Panc1 (cell line): ENCODE measurements at places on chromosomes 13 and 19. TPM values are rescaled to one million over a fixed set of nuclear protein-coding genes. Genes with fewer than 3 reads are reported as not detected.

ATXN8OS gene
- total RNA-seq = not detected

- no peaks in the 10 kb centered on the region for H3K36me3 ChIP-seq
- H3K27me3 ChIP-seq = no peaks in the 10 kb centered on the region
- no peaks in the 10 kb centered on the region for H3K4me1 ChIP-seq
- no peak for DNase-seq
Measured at GRCh38 chr13:104967836-104968630, 1567.4 kb downstream of the EFNB2 start.

KLK2 gene
- not detected for total RNA-seq

DNA sequence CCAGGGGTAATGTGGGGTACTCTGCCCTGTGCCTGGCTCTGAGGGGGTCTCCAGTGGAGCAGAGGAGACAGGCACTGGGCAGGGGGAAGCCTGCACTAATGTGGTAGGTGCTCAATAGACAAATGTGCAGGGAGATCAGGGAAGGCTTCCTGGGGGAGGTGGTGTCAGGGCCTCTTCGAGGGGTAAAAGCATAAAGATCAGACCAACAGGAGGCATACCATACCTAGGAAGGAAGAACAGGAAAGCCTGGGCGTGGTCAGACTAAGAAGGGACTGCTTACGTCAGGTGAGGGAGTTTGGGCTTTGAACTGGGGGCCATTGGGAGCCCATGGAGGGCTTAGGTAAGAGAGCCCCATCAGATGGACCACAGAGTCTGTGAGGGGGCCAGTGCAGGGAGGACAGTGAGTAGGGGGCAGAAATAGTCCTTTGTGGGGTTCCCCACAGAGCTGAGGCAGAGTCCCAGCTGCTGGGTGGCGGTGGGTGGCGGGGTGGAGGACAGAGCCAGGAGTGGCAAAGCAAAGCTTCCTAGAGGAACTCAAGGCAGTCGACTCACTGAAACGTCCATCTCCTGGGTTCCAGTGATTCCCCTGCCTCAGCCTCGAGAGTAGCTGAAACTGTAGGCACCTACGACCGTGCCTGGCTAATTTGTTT lies 8.8 kb downstream of the PRR36 start:
- H3K4me1 ChIP-seq = no peaks in the 10 kb centered on the region
- no peaks in the 10 kb centered on the region for H3K36me3 ChIP-seq
- no peak overlapping the region for H3K4me3 ChIP-seq

CDADC1 gene
- total RNA-seq = 11.8 TPM

C19orf67 gene
- 0.28 TPM for total RNA-seq

DNA sequence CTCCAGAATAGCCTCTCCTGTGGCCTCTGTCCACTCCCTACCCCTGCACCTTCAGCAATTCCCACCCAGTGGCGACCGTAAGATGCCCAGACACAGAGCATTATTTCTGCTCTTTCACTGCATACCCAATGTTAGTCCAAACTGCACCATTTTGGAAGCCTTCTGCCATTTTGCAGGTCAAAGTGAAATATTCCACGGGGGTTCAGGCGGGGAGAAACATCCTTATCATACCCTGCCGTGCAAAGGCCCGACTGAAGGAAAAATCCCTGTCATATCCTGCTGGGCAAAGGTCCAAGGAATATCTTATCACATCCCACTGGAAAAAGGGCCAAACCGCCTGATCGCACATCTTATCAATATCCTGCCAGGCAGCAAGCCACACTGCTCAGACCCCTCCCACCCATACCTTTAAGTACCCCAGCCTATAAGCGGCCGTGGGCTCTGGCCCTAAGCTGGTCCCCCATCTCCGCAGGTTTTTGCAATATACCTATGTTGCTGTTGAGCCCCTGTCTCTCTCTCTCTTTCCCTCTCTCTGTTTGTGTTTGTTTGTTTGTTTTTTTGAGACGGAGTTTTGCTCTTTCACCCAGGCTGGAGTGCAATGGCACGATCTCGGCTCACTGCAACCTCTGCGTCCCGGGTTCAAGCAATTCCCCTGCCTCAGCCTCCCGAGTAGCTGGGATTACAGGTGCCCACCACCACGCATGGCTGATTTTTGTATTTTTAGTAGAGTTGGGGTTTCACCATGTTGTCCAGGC lies 18.2 kb downstream of the CLEC11A start:
- no peaks in the 10 kb centered on the region for H3K4me1 ChIP-seq
- no peak overlapping the region for H3K27ac ChIP-seq
- DNase-seq = no peak
- H3K27me3 ChIP-seq = peaks cover 2% of the 10 kb centered on the region; the same call in 1 of the 2 replicates
- no peaks in the 10 kb centered on the region for H3K36me3 ChIP-seq

GRCh38 chr13:95300625-95301182 lies 547 bp downstream of the ABCC4 start:
- H3K27ac ChIP-seq = peak overlapping the region; percentile 93
- peak overlapping the region; percentile 76 for H3K4me3 ChIP-seq
- peaks cover 27% of the 10 kb centered on the region for H3K4me1 ChIP-seq

ZNF560 gene
- not detected for total RNA-seq

DNA sequence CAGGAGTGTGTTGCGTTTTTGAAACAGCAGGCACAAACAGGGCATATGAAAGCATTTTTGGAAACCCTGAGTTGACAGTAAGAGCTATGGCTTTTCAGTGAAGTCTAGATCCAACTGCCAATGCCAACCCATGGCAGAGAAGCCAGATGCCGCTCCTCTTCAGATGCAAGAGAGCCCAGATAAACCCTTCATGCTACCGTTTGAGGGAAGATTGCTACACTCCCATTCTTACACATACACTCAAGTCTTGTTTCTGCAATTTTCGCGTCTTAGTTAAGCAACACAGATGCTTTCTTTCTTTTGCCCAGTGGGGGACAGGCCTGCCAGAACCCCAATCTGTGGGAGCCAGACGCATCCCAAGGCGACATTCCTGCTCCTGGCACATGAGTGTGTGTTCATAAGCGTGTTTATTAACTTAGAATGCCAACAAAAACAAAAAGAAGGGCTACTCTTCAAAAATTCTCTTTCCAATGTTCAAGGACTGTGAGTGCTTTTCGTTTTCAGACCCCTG lies 10.4 kb downstream of the BORCS8 start:
- H3K36me3 ChIP-seq = no peaks in the 10 kb centered on the region; the same call in 1 of the 2 replicates
- H3K4me1 ChIP-seq = no peaks in the 10 kb centered on the region
- DNase-seq = no peak
- H3K27me3 ChIP-seq = no peaks in the 10 kb centered on the region
- H3K4me3 ChIP-seq = no peak overlapping the region

DNA sequence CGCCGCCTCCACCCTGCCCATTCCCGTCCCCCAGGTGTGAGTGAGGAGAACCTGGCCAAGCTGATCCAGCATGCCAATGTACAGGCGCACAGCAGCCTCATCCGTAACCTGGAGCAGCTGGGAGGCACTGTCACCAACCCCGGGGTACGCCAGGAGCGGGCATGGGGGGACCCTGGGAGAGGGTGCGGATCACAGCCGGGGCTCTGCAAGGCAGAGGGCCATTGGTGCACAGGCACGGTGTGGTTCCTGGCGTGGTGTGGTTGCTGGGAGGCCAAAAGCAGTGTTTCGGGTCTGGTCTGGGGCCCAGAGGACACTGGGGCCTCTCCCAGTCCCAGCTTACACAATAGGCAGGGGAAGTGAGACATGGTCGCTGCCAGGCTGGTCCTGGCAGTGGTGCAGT lies 8.3 kb downstream of the STXBP2 start:
- no peaks in the 10 kb centered on the region for H3K4me1 ChIP-seq
- no peak for DNase-seq
- H3K27ac ChIP-seq = no peak overlapping the region
- H3K4me3 ChIP-seq = no peak overlapping the region
- H3K27me3 ChIP-seq = no peaks in the 10 kb centered on the region

SIGLEC14 gene
- not detected for total RNA-seq

GRCh38 chr13:73599232-73600128 lies 534.7 kb downstream of the KLF12 start:
- no peak overlapping the region for H3K4me3 ChIP-seq
- no peak for DNase-seq
- no peak overlapping the region for H3K27ac ChIP-seq
- H3K27me3 ChIP-seq = no peaks in the 10 kb centered on the region
- no peaks in the 10 kb centered on the region for H3K36me3 ChIP-seq
- no peaks in the 10 kb centered on the region for H3K4me1 ChIP-seq

DNA sequence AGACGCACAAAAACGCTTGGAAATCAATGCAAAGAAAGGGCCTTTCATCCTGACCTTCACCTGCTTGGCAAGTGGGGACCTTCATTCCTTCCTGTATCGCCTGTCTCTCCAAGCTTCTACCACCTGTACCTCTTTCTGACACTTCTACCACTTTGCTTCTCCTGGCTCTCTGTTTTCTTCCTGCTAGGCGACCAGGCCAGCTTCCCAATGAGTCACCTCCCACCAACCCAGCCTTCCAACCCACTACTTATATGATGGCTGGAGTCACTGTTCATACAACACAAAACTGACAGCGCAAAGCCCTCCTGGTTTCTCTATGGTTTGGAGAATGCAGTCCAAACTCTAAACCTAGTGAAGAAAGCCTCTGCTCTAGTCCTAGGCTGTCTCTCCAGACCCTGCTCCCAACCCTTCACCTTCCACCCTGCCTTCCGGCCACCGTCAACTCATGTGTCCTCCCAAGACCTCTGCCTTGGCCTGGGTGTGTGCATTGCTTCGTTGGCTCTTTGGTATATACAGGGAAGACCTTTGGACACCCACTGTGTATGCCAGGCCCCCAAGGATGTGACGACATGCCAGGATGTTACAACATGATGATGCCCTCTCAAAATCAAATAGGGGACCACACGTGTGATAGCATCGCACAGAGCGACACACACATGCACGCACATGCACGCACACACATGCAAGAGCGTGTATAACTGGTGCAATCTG lies 148.5 kb downstream of the STK24 start:
- H3K27me3 ChIP-seq = no peaks in the 10 kb centered on the region
- H3K36me3 ChIP-seq = no peaks in the 10 kb centered on the region
- H3K4me3 ChIP-seq = no peak overlapping the region

DNA sequence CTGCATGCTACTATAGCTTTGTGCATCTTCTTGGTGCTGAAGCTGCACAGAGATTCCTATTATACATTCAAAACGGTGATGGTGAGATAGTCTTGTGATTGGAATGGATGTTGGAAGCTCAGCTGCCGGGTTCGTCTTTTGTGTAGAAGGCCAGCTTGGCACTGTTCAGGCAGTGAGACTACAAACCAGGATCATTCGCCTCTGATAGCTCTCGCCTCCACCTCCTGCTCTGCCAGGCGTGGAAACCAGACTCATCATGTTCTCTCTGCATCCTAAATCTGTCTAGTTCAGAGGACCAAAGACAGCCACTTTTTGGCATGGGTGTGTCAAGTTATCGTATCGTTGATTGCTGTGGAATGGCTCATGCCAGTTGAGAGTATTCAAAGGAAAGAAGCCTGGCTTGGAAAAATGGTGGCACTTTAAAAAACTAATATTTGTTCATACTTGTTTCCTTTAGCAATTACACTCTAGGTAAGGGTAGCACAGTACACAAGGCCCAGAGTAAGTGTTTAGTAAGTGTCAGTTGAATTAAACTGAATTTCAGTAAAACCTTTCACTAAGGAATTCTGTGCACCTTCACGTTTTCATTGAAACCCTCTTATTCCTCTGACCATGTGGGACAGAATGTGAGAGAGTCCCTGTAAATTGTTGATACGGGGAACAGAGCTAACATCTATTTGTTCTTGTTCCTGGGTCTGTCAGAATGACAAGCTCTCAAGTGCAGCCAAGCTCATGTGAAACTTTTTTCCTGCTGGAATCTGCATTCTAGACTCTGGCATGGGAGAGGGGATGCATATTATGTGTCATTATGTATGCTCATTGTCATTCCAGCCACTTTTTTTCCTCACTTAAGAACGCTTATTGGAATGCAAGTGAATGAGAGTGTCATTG lies 69.8 kb downstream of the DPY19L3 start:
- no peak overlapping the region for H3K4me3 ChIP-seq
- no peaks in the 10 kb centered on the region for H3K36me3 ChIP-seq
- H3K27me3 ChIP-seq = no peaks in the 10 kb centered on the region
- no peaks in the 10 kb centered on the region for H3K4me1 ChIP-seq
- DNase-seq = no peak
- no peak overlapping the region for H3K27ac ChIP-seq

GRCh38 chr13:33285420-33286124 lies at the start of gene STARD13:
TSS of gene STARD13 (minus strand) at chr13:33285755. CDS start at chr13:33285638, 117 bp downstream.
- peaks cover 14% of the 10 kb centered on the region for H3K4me1 ChIP-seq
- H3K27me3 ChIP-seq = no peaks in the 10 kb centered on the region
- peak; percentile 89 for DNase-seq
- peak within 1 kb of the TSS; percentile 88 for H3K4me3 ChIP-seq

DNA sequence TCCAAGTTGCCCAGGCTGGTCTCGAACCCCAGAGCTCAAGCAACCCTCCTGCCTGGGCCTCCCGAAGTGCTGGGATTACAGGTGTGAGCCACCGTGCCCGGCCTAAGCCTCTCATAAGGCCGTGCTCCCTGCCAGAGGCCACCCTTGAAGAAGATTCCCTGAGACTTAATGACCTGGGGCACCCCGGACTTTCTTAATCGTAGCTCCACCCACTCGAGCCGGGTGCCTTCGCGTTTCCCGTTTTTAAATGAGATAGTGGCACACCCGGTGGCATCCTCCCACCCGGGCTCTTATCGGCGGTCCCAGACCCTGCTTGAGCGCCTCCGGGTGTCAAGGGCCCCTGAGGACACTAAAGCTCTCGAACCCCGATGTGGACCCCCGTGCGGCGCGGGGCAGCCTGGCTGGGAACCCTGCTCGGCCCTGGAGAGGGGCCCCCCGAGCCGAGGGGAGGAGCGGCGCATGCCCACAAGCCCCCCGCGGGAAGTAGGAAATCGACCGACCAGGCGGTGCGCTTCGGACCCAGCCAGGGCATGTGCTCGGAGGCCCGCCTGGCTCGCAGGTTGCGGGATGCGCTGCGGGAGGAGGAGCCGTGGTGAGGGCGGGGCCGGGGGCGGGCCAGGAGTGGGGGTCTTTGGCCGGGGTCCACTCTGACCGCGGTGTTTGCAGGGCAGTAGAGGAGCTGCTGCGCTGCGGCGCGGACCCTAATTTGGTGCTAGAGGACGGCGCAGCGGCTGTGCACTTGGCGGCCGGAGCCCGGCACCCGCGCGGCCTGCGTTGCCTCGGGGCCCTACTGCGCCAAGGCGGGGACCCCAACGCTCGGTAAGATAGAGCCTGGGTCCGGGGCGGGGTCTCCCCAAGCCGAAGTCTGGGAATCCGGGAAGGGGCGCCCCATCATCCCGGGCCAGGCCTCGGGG lies at the start of gene ANKLE1:
ANKLE1 (plus strand) TSS at position 511 of the 914 bp plus-strand sequence; CDS start at position 531, 20 bp downstream.
- peak within 1 kb of the TSS; percentile 29 for H3K4me3 ChIP-seq
- H3K27me3 ChIP-seq = no peaks in the 10 kb centered on the region
- H3K4me1 ChIP-seq = no peaks in the 10 kb centered on the region
- no peak for DNase-seq

SCN1B gene
- total RNA-seq = 4.6 TPM

DNA sequence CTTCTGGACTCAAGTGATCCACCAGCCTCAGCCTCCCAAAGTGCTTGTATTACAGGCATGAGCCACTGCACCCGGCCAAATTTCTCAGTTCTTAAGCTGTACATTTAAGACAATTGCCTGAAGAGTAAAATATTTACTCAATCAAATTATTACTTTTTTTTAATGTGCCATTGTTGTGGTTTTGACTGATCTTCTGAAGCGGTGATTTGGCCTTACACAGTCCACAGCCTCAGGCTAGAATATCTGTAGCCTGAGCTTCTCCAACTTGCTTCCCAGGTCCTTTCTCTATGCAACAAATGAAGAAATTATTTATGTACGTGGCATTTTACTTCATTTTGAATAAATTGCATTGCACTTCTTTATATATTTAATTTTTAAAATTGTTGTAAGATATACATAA lies 281.3 kb downstream of the KLF5 start:
- no peaks in the 10 kb centered on the region for H3K27me3 ChIP-seq
- H3K36me3 ChIP-seq = no peaks in the 10 kb centered on the region
- no peak overlapping the region for H3K4me3 ChIP-seq
- no peak overlapping the region for H3K27ac ChIP-seq

OR7A5 gene
- not detected for total RNA-seq

IZUMO2 gene
- not detected for total RNA-seq
